Activated naive CD8-positive, alpha-beta T cell treated with anti-CD3 and anti-CD28 coated beads for 36 hours (primary cell): ENCODE measurements at places on chromosomes 1 and 21. TPM values are rescaled to one million over a fixed set of nuclear protein-coding genes. Genes with fewer than 3 reads are reported as not detected.

DNA sequence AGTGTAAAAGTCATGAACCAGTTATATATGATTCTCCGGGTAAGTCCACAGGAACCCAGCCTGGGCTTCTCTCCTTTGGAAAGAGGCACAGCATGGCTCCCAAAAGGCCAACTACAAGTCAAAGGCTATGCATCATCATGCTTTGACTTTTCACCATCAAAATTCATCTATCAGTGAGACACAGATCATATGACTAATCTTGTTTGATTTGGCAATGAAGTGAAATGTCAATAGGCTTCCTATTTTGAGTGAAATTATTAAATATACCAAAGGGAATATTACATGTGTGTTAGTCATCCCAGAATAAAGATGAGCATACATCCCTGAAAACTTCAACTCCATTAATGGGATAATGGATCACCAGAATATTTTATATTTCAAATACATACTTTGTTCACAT lies 83.5 kb upstream of the ADGRL2 start:
- no peaks in the 10 kb centered on the region for H3K36me3 ChIP-seq
- H3K4me3 ChIP-seq = no peak overlapping the region
- H3K27me3 ChIP-seq = no peaks in the 10 kb centered on the region
- no peak for DNase-seq
- no peak overlapping the region for H3K27ac ChIP-seq

GRCh38 chr1:41268154-41268770 lies 26.2 kb upstream of the SCMH1 start:
- no peak overlapping the region for H3K27ac ChIP-seq
- no peak overlapping the region for H3K4me3 ChIP-seq
- DNase-seq = peak; percentile 58
- no peaks in the 10 kb centered on the region for H3K4me1 ChIP-seq
- no peaks in the 10 kb centered on the region for H3K27me3 ChIP-seq

Gene RNU1-4
- total RNA-seq = 961 TPM

- no peak overlapping the region for H3K4me3 ChIP-seq
- no peak for DNase-seq
- no peak overlapping the region for H3K27ac ChIP-seq
- no peaks in the 10 kb centered on the region for H3K27me3 ChIP-seq
- H3K4me1 ChIP-seq = no peaks in the 10 kb centered on the region
Observed at GRCh38 chr1:220182111-220182510, 88.2 kb downstream of the IARS2 start.

- no peak for DNase-seq
- no peak overlapping the region for H3K4me3 ChIP-seq
- peak overlapping the region; percentile 7 for H3K27ac ChIP-seq
- no peaks in the 10 kb centered on the region for H3K36me3 ChIP-seq
- H3K4me1 ChIP-seq = peaks cover 29% of the 10 kb centered on the region
- H3K27me3 ChIP-seq = no peaks in the 10 kb centered on the region
Observed at GRCh38 chr1:203663294-203663693, 36.7 kb downstream of the ATP2B4 start.

- no peak overlapping the region for H3K4me3 ChIP-seq
- H3K27ac ChIP-seq = no peak overlapping the region
- no peak for DNase-seq
- peaks cover 4% of the 10 kb centered on the region for H3K27me3 ChIP-seq
Observed at GRCh38 chr1:31376375-31377134, 3.7 kb upstream of the FABP3 start.

GRCh38 chr1:213998785-213999184 lies 11.0 kb downstream of the PROX1 start:
- no peaks in the 10 kb centered on the region for H3K36me3 ChIP-seq
- no peak overlapping the region for H3K4me3 ChIP-seq
- H3K27me3 ChIP-seq = peaks cover 9% of the 10 kb centered on the region
- DNase-seq = no peak
- H3K4me1 ChIP-seq = no peaks in the 10 kb centered on the region

- no peak overlapping the region for H3K4me3 ChIP-seq
- peak overlapping the region; percentile 15 for H3K27ac ChIP-seq
- no peak for DNase-seq
- H3K36me3 ChIP-seq = no peaks in the 10 kb centered on the region
- peaks cover 57% of the 10 kb centered on the region for H3K4me1 ChIP-seq
Observed at GRCh38 chr1:206896261-206896660, 982 bp upstream of the IL24 start.

- peaks cover 20% of the 10 kb centered on the region for H3K36me3 ChIP-seq
- H3K4me3 ChIP-seq = no peak overlapping the region
- peak overlapping the region; percentile 19 for H3K27ac ChIP-seq
Observed at GRCh38 chr1:93143136-93143535, 37.1 kb downstream of the TMED5 start.

Gene SMIM1
- total RNA-seq = 1.8 TPM

Gene SLC1A7
- total RNA-seq = not detected

DNA sequence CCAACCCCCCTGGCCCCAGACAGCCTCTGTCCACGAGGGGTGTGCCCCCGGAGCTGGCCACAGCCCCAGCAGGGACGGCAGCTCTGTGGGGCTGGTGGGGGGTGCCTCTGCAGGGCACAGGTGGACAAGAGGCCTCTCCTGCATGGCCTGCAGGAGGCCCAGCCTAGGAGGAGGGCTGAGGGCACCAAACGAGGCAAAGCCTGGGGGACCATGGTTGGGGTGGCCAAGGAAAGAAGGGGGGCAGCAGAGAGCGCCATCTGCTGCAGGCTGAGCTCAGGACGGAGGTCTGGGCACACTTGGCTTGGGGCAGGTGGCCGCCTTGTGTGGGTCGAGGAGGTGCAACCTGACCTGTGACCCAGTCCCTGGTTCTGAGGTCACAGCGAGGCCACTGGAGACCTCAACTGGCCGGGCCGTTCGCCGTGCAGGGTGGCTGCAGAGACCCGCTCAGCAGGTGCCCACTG lies 27.3 kb downstream of the RRP1 start:
- no peak overlapping the region for H3K4me3 ChIP-seq
- DNase-seq = no peak
- peaks cover 2% of the 10 kb centered on the region for H3K36me3 ChIP-seq
- H3K27me3 ChIP-seq = no peaks in the 10 kb centered on the region
- no peak overlapping the region for H3K27ac ChIP-seq
- no peaks in the 10 kb centered on the region for H3K4me1 ChIP-seq

- H3K36me3 ChIP-seq = no peaks in the 10 kb centered on the region
- no peak for DNase-seq
Observed at GRCh38 chr1:73832276-73833181, 365.4 kb downstream of the LRRIQ3 start.

- no peak overlapping the region for H3K27ac ChIP-seq
- peaks cover 2% of the 10 kb centered on the region for H3K4me1 ChIP-seq
- H3K36me3 ChIP-seq = peaks cover 16% of the 10 kb centered on the region
- DNase-seq = no peak
- no peaks in the 10 kb centered on the region for H3K27me3 ChIP-seq
Observed at GRCh38 chr1:39971138-39971537, 16.2 kb downstream of the MFSD2A start.

- no peak for DNase-seq
- H3K4me3 ChIP-seq = no peak overlapping the region
Observed at GRCh38 chr1:196773713-196774112, 927 bp upstream of the CFHR3 start.

DNA sequence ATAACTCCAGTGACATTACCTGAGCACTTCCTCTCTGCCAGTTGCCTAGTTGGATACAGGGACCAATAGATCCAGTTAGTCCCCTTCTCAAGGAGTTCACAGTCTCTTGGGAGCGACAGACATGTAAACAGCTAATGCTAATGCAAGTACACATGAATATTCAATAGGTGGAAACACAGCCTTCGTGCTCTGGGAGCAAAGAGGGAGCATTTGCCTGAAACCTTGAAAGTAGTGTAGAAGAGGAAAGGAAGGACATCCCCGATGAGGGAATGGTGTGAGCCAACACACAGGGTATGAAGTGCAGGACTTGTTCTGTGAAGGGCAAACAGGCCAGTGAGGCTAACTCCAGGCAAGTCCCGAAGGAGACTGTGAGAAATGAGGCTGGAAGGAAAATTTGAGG lies 3.8 kb upstream of the TMEM222 start:
- no peak for DNase-seq
- no peak overlapping the region for H3K4me3 ChIP-seq
- peaks cover 1% of the 10 kb centered on the region for H3K36me3 ChIP-seq
- peaks cover 3% of the 10 kb centered on the region for H3K4me1 ChIP-seq
- H3K27me3 ChIP-seq = no peaks in the 10 kb centered on the region

Gene TMPRSS3
- total RNA-seq = 49.1 TPM

DNA sequence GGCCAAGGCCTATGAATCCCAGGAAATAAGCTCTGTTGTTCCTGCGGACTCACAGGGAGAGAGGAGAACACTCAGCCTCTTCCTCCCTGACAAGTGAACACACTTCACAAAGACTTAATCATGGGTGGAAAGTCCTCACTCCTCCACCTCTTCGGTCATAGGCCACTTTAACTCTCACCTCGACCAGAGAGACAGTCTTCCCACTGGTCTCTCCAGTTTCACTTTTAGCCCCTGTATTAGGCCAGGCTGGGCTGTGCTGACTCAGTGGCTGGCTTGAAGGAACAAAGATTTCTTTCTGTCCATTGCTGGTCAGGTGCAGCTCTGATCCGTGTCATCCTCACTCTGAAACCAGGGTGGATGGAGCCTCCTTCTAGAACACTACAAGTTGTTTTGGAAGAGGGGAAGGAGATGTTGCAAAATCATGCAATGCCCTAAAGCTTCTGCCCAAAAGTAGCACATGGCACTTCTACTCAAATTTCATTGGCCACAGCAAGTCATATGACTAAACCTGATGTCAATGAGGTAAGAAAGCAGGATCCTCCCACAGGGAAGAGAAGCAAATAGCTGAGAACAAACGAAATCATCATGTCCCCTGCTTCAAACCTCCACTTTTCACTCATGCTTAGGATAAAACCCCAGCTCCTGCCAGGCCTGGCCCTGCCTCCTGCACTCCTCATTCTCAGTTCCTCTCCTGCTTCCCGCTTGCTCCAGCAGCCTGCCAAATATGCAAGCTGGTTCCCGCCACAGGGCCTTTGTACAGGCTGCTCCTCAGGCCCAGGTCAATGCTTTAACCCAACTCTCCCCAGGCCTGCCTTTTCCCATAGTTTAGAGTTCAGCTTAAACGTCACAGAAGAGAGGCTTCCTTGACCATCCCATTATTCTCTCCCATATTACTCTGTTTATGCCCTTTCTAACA lies 150.5 kb upstream of the RUNX3 start:
- H3K36me3 ChIP-seq = peaks cover 4% of the 10 kb centered on the region
- DNase-seq = no peak
- H3K27me3 ChIP-seq = no peaks in the 10 kb centered on the region

DNA sequence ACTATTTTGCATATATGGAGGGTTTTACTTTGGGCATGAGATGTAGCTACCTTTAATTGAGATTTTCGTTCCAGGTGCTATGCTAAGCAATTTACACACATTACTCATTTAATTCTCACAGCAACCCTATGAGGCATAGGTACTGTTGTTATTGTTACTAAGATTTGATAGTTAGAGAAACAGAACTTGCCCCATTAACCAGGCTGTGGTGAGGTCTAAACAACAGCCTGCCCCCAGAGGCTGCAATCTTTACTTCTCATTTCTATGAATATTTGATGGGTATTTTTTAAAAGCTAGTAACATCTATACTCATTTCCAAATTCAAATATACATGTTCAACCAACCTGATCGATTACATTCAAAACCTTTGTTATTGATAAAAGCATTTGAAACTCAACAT lies 155.6 kb downstream of the GALNT2 start:
- H3K4me3 ChIP-seq = no peak overlapping the region
- H3K4me1 ChIP-seq = peaks cover 20% of the 10 kb centered on the region
- DNase-seq = no peak
- no peaks in the 10 kb centered on the region for H3K27me3 ChIP-seq
- H3K27ac ChIP-seq = no peak overlapping the region
